ENCODE measurements at places on chromosomes 4 and X.

- DNase-seq: no peak
These were observed 57.6 kb downstream of the PLAC1 start for GRCh38 chrX:134600714-134601113.

GRCh38 chr4:155762334-155762733, 3.5 kb downstream of the GUCY1B1 start:
- DNase-seq: no peak

GRCh38 chr4:94678896-94679295, 78.9 kb upstream of the BMPR1B start:
- DNase-seq: no peak

- DNase-seq: peak; percentile 60
These were observed 532 bp downstream of the ZNF827 start for GRCh38 chr4:145937971-145938611.

DNA sequence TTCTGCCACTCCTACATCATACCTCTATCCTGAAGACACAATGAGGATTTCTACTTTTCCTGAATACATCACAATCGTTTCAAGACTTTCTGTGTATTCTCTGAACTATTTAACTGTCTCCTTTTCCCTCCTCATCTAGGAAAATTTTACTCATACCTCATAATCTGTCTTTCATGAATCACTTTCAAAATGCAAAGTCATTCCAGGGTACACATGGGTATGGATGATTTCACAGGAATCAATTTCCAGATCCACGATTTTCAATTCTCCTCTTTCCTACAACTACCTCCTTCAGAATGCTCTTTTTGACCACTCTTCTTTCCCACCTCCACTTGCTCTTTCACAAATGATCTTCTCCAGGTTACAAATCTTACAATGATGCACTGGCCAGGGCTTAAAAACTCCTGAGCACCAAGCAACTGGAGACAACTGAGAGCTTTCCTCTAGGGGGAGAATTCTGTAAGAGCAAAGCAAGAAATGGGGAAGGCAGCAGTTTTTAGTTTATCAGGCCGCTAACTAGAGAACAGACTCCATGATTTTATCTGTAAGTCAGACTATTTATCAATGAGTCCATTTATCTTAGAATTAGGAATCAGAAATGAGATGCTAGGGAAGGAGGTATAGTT, 116.4 kb downstream of the PPP3CA start:
- no peak for DNase-seq

DNA sequence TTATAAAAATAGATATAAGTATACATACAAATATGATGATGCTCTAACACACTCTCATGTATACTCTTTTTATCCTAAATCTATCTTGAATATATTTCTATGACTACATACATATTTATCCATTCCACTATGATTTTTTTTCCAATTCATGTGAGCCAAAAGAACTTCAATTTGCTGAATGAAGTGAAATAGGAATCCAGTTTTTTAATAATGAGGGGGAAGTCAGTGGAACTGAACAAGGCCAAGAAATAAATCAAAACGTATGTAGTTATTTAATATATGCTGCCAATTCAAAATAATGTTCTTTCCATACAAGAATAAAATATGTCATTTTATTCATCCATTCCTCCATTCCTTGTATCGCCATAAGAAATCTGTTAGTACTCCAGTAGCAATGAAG, 6.1 kb upstream of the PALLD start:
- DNase-seq: no peak

- DNase-seq: peak; percentile 77
These were observed 12.4 kb downstream of the GPAT3 start for GRCh38 chr4:83548151-83548905.

DNA sequence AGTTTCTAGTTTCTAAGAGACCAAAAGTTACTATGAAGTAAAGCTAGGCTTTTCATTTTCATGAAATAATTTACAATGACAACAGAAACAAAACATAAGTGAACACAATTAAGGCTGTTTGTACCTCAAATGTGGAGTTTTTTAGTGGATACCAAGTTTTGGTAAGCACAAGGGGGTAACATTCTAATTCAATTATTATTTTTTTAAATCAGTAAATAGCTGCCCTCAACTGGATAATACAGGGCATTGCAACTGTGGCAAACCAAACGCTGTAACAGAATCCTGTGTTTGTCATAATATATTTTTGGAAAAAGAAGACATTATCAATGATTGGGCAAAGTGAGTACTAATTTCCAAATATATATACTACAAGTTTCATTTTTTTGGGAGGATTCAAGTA, 150.3 kb downstream of the FBXW7 start:
- DNase-seq: no peak

- DNase-seq: no peak
These were observed at the start of gene IL1RAPL2 for GRCh38 chrX:104565791-104566680. IL1RAPL2 (plus strand) TSS chrX:104566199.

DNA sequence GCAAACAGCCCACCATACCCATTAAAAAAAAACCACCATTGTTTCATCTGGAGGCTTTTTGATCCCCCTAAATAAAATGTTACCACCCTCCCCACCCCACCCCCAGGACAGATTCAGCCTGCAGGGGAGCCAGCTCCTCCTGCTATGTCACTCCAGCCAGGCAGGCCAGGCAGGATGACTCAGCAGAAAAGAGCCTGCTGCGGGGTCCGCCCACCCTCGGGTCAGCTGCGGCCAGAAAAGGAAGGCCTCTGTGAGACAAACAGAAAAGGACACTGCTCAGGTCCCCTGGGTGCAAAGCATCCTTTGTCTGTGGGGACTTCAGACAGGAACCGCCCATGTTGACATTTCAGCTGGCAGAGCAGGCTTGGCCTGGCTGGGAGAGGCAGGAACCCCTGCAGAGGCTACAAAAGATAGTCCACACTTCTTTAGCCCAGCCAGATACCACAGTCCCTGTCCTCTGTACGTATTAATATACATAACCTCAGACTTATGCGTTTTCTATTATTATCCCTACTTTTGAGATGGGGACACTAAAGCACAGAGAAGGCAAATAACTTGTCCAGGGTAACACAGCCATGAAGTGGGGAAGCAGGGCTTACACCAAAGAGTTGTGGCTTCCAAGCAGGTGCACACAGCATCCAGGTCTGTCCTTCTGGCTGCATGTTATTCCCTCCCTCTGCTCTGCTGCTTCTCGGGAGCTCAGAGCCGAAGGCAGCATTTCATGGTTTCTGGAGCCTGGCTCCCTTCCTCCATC, 147.7 kb downstream of the CPEB2 start:
- DNase-seq: no peak

GRCh38 chr4:136414981-136415380, 1117.3 kb downstream of the PCDH18 start:
- DNase-seq: no peak

GRCh38 chr4:107740950-107741701, 21.1 kb upstream of the PAPSS1 start:
- DNase-seq: no peak

DNA sequence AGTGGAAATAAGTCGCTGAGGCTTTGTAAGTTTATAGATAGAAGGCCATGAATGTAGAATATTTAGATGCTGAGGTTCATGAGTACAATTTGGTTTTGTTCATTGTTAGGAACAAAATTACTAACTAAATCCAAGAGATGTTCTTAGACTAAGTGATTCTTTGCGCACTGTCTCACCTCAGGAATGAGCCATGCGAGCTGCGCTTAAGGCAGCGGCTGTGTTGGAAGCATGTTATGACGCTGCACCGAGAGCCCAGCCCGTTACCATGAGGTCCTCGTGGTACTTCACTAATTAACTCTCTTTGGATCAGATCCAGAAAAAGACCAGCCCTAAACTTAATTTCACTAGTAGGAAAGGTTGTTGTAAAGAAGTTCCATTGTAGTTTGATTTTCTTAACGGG, 166.2 kb downstream of the RAPGEF2 start:
- DNase-seq: no peak

GRCh38 chrX:103889216-103889615, 57.2 kb upstream of the RAB9B start:
- no peak for DNase-seq

DNA sequence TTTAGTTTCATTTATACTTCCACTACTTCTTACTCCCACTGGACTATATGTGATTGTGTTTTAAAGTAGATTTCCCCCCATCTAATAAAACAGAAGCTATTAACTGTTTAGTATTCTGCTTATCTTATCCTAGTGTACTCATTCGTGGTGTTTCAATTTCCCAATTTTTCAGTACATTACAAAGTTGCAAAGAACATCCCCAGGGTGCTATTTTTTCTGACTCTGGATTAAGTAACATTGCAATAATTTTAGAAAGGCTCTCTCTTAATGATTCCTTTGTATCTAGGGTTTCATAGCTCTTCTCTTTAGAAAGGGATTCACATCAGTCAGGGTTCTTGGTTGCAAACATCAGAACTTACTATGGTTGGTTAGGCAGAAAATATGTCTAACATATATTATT, 317.9 kb upstream of the DIPK2B start:
- no peak for DNase-seq

DNA sequence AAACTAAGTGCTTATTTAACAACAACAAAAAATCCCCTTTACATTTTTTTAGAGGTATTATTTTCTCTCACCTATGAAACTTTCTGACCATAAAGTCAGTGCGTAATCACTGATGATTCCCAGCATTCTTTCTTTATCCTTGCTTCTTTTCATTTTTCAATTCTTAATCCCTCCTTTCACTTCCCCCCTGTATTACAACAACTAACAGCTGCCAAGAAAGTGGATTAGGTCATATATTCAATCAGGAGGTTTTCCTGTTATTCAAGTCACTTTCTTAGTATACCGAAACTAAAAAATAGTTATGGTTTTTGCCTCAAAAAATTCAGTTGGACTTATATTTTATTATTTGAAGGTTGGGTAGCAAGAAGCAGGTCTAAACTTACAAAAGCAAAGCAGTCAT, 2.1 kb upstream of the STAP1 start:
- DNase-seq: no peak

- no peak for DNase-seq
These were observed 24.8 kb upstream of the SMARCA5 start for GRCh38 chr4:143488687-143489086.

- no peak for DNase-seq
These were observed 331.3 kb upstream of the KLF3 start for GRCh38 chr4:38332699-38333098.

DNA sequence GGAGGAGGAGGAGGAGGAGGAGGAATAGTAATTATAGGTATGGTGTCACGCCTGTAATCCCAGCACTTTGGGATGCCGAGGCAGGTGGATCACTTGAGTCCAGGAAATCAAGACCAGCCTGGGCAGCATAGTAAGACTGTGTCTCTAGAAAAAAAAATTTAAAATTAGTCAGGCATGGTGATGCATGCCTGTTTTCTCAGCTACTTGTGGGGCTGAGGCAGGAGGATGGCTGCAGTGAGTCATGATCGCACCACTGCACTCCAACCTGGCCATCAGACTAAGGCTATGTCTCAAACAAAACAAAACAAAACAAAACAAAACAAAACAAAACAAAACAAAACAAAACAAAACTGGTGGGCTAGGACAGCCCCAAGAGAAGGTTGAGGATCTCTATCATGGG, 3.0 kb downstream of the STARD8 start:
- DNase-seq: no peak

GRCh38 chr4:74660866-74661265, 133.5 kb downstream of the BTC start:
- DNase-seq: no peak

- DNase-seq: no peak
These were observed 285.9 kb downstream of the ARHGAP10 start for GRCh38 chr4:148017801-148018200.

- no peak for DNase-seq
These were observed 149.8 kb upstream of the TBL1X start for GRCh38 chrX:9315086-9315485.

- no peak for DNase-seq
These were observed 44.7 kb downstream of the MAML3 start for GRCh38 chr4:140109292-140109691.

DNA sequence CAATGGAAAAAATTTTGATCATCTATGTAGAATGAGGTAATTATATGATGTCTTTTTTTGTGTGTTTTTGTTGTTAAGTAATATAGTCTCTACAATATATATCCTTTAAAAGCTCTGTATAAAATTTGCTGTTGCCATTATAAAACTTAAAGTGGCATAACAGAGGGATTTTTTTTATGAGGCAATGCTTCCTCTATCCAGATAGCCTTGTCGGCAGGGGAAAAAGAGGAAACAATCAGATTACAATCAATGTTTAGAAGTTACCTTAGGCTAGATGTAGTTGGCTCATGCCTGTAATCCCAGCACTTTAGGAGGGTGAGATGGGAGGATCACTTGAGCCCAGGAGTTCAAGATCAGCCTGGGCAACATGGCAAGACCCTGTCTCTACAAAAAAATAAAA, 86.8 kb downstream of the DIAPH2 start:
- no peak for DNase-seq

GRCh38 chrX:131854581-131854980, 168.5 kb upstream of the STK26 start:
- DNase-seq: no peak

DNA sequence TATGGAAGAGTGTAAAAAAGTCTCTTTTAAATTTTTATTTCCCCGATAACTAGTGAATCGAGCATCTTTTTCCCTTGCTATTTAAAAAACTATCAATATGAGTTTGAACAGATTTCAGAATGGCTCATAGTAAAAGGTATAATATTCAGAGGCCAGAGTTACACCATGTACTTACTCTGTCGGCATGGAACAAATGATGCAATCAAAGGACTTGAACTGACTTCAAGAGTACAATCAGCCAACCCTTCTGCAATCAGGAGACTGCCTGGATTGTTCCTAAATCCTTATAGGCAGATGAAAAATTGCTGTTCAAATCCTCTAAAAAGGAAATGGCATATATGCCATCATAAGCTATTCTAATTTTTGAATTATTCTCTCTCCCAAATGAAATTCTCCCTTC, 273.3 kb downstream of the SH2D1A start:
- DNase-seq: no peak

GRCh38 chr4:84342161-84342560, 156.9 kb downstream of the NKX6-1 start:
- no peak for DNase-seq

DNA sequence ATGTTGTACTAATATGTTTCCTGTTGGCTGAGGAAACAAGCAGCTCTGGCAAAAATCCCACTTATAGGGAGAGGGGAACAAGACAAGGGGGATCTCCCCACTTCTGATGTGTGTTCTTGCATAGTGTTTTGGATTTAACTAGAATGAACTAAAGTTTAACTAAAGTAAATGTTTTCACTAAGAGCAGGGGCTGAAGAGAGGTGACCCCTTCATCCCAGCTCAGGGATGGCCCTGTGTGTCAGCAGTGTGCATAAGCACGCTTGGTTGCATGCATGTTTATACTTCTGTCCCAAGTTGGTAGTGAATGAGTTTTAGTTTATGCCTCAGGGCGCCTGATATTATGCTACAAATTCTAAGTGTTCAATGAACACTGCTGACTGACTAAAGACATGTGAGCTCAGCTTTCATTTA, 169.4 kb downstream of the MGST2 start:
- DNase-seq: no peak

- DNase-seq: no peak
These were observed 32.7 kb downstream of the NLGN3 start for GRCh38 chrX:71177327-71177726.

- no peak for DNase-seq
These were observed 908 bp upstream of the TLR6 start for GRCh38 chr4:38857354-38858096.
